Progenitor cell of endocrine pancreas (in vitro differentiated cells): ENCODE measurements at places on chromosomes 7 and 10.
A peak's percentile ranks its signal among the peaks of the same experiment; 100 is the strongest.

DNA sequence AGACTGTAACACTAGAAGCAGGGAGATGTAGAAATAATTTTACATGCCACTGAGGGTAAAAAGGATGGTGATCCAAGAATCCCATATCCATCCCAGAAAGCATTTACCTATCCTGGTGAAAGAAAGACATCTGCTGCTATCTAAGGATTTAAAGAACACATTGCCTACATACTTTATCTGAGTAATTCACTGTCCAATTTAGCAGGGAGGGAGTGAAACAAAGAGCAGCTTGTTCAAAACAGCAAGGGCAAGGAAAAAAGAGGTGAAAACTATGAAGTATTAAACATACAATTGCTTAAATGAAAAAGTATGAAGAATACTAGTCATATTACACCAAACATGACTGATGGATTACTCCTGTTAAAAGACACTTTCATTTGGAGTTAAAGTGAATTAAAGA lies 206.2 kb downstream of the PPP1R9A start:
- no peak for DNase-seq

DNA sequence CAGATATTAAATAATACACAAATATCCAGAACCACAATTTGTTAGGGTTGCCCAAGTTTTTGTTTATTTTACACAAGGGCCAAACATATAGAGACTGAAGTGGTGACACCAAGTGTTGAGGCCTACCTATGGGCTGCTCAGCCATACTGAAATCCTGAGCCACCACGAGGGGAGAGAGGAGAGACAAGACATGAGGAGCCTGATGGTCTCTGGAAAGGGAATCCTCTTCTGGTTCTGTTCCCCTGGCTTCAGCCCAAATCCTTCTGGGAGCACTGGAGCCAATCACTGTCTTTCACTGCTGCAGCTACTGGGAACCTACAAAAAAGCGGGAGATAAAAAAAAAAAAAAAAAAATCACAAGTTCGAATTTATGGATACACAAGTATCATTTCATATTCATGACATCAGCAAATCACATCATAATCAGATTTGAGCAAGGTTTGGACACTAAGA lies 1.9 kb downstream of the SKIDA1 start:
- DNase-seq = no peak

DNA sequence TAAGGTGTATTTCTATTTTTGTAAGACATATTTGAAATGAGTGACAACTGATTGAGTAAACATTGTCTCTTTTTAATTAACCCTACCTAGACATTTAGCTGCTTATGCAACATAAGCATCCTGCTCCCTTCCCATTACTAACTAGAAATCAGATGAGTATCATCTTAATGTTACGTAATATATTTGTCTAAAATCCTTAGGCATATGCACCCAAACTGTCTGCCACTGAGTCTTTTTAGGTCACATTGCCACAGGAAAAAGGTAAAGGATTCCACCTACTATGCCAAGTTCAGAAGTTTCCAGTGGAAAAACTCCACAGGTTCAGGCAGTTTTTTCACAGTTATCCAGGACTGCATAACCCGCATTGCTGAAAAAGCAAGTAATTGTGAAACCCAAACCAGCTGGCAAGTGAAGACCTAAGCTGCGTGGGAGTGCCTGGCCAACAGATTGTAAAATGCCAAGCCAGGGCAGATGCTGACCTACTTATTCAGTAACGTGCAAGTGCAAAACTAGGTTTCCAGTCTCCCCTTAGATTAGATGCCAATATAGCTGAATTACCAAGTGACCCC lies 983.7 kb downstream of the GATA3 start:
- DNase-seq = no peak

GRCh38 chr7:136741941-136742340 lies 126.5 kb upstream of the CHRM2 start:
- no peak for DNase-seq

- no peak for DNase-seq
These were observed 2.6 kb downstream of the ZC3HAV1 start for GRCh38 chr7:139106959-139107358.

GRCh38 chr7:125136341-125136740 lies 206.7 kb upstream of the POT1 start:
- DNase-seq = no peak

- DNase-seq = no peak
These were observed 34.2 kb downstream of the ADRB1 start for GRCh38 chr10:114077815-114078219.

DNA sequence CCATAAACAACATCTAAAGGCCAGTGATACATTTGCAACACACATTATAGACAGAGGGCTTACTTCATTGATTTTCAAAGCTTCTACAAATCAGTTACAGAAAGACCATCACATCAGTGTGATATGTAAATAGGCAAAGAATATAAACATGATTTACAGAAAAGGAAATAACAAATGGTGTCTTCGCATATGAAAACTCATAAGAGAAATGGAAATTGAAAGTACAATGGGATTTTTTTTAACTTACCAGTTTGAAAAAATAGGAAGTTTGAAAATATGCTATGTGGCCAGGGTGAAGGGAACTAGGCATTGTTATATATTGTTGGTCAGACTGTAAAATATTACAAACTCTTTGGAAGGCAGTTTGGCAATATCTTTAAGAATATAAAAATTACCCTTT lies 27.3 kb downstream of the SEC23IP start:
- DNase-seq = no peak

GRCh38 chr7:22481726-22482125 lies 18.3 kb downstream of the STEAP1B start:
- no peak for DNase-seq

GRCh38 chr10:29643771-29644501 lies 9.2 kb upstream of the SVIL start:
- DNase-seq = no peak

GRCh38 chr7:142459551-142459963 lies 201.7 kb upstream of the PRSS58 start:
- DNase-seq = no peak

DNA sequence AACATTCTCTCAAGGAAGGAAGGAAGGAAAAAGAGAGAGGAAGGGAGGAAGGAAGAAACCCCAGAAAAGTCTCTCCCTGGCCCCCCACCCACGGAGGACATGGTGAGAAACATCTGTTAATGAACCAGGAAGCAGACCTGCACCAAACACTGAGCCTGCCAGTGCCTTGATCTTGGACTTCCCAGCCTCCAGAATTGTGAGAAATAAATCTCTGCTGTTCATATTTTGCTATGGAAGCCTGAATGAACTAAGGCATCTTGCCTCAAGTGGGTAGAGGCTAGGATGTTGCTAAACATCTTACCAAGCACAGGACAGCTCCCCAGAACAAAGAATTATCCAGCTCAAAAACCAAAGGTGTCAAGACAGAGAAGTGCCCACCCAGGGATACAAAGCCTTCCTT lies 19.1 kb downstream of the LRRC20 start:
- no peak for DNase-seq

GRCh38 chr10:46545861-46546590 lies 10.4 kb downstream of the GPRIN2 start:
- peak; percentile 9 for DNase-seq

GRCh38 chr10:62647375-62648092 lies 157.0 kb upstream of the ADO start:
- DNase-seq = no peak

GRCh38 chr10:110226543-110226925 lies 19.1 kb downstream of the MXI1 start:
- DNase-seq = peak; percentile 64

DNA sequence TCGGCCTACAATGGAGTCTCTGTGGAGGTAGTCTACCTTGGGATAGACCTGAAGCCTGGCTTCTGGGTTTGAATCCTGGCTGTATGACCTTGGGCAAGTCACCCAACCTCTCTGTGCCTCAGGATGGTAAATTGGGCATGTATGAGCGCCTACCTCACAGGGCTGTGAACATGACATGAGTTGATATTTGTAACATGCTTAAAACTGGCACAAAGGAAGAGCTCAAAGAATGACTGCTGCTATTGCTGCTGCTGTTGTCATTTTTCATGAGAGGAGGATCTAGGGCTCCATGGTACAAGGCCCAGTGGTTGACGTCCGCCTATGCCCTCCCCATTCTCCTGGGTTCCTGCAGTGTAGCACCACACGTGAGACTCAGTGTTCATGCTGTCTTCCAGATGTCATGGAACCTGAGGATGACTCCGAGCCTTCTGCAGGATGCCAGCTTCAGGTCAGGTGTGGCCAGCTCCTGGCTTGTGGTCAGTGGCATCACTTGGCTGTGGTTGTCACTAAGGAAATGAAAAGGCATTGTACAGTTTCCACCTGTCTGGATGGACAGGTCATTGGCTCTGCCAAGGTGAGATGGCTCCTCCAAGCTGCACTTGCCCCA lies 95.0 kb downstream of the WDFY4 start:
- DNase-seq = no peak

DNA sequence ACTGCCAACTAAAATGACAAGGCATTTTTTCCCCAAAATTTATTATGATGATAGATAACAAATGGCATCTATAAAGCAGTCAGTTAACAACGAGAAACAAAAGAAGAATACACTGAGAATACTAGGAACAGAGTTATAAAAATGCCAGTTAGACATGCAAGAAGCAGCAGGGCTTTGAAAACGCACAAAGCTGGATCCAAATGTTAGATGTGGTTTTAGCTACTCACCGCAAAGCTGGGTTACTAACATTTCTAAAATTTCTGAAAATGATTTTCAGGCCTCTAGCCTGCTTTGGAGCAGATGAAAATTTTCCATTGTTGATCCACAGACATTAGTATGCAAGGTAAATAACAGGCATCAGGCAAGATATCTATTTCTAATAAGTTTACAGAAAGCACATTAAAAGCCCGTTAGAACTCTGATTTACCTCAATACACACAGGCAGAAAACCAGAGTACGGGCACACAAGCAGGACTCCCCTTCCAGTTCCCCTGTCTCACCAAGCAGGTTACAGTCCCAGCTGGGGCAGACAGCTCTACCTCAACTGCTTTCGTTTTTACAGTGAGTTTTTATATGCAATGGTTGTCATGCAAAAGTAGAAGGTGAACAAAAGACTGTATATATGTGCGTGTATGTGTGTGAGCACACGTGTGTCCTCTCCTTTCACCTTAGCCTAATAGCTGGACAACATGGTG lies 37.9 kb downstream of the GLI3 start:
- DNase-seq = no peak

GRCh38 chr10:128078136-128078969 lies 47.9 kb downstream of the MKI67 start:
- DNase-seq = peak; percentile 47

DNA sequence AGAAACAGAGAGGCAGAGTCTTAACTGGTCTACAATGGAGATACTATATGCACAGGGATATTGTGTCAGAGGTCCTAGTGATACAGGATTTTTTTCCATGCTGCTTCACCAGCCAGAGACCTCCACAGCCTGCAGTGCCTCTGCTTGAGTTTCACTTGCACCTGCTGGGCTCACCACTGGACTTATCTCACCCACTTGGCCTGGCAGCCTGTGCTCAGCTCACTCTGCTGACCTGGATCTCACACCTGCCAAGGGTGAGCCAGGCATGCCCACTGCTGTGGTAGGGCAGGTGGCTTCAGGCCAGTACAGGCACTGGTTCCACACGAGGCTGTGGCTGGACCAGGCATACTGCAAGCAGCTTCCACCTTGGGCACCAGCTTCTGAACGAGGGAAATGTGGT lies 36.6 kb downstream of the PNLIPRP3 start:
- no peak for DNase-seq

DNA sequence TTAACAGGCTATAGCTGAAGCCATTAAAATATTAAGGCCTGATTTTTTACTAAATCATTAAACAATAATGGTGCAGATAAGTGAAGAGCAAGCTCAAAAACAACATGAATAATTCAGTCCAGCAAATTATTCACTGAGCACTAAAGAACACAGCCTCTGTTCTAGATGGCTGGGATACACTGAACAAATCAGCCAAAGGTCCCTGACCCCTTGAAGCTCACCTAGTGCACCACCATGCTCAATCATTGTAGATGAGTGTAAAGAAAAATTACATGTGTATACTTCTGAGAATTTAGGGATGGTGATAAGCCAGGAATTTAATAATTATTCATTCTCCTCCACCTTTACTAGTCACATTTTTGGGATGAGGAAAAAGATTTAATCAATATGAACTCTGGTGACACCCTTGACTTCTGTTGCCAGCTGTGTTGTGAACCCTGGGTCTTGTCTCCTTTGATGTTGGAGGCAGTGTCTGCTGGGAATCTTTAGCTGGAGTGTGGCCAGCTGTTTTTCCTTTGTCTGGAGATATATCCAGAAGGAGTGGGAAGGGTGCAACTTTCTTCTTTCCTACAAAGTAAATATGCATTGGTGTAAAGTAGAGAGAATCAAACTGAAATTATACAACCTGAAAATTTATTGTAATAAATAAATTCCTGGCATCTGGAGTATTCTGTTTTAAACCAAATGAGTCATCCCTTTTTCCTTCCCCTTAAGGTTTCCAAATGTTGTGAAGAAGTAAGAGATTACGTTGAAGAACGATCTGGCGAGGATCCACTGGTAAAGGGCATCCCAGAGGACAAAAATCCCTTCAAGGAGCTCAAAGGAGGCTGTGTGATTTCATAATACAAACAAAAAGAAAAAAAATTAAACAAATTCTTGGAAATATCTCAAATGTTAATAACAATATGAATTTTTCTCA lies 4.0 kb downstream of the GNGT1 start:
- DNase-seq = no peak
